ENCODE measurements at places on chromosomes 7 and 10.

DNA sequence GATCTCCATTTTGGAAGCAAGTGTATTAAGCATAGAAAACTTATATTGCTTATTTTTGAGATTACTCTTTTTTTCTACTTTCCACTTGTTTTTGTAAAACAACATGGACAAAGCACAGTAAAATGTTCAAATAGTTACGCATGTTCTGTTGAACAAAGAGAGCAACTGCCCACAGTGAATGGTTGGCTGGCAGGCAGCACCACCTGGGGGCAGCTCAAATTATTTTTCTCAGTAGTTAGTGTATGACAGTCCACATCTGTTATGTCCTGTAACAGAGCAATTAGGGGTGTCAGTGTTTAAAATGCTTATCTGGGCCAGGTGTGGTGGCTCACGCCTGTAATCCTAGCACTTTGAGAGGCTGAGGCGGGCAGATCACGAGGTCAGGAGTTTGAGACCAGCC, 46.1 kb upstream of the CACUL1 start:
- DNase-seq: no peak

GRCh38 chr10:79982861-79983260, 34.0 kb upstream of the SFTPD start:
- no peak for DNase-seq

DNA sequence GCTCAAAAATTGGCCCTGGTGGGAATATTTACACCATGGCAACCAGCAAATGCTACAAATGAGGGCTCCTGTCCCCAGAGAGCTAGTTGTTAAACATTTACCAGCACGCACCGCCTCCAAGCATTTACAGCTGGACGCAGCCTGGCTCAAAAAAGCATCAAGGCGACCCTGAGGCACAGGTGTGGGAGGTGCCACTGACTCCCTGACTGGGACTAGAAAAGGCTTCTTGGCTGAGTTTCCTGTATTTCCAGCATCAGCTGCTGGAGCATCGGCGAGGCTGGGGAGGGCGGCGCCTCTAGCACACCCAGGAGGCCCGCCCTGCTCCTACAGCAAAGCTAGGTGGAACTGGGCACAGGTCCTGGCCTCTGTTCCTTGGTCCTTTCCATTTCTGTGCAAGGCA, 43.5 kb upstream of the ZRANB1 start:
- no peak for DNase-seq

GRCh38 chr10:34498821-34499220, 316.3 kb downstream of the PARD3 start:
- DNase-seq: no peak

DNA sequence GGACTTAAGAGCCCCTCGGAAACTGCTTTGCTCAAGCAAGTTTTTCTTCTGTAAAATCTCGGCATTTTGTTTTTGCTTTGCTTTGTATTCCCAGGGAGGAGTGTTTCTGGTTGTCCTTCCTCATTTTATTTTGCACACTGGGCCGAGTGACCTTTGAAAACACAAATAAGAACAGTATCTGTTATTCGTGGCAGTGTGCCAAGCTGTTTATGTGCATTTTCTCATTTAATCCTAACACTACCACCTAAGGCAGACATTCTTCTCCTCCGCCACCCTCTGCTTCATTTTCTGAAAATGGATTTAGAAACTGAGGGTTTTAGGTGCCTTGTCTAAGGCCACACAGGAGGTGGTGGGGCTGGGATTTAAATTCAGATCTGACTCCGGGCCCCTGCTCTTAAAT, 218.5 kb downstream of the TCF7L2 start:
- no peak for DNase-seq

GRCh38 chr10:82660986-82661385, 786.0 kb downstream of the NRG3 start:
- DNase-seq: peak; percentile 56

DNA sequence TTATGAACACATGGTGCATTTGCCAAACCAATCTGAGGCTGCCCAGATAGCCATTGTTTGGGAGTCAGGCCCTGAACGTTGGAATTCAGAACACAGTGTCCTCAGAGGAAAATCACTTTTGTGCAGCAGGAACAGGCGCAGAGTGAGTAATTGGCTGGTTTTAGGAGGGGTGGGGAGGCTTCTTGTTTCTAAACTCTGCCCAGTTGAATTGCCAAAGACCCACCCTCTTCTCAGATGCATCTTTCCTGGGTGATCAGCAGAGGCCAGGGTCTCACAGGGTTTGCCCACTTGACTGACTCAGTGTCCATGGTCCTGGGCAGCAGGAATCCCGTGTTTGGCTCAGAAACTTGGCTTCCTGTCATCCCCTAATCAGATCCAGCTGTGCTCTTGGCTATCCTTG, 24.3 kb downstream of the PRLHR start:
- no peak for DNase-seq

DNA sequence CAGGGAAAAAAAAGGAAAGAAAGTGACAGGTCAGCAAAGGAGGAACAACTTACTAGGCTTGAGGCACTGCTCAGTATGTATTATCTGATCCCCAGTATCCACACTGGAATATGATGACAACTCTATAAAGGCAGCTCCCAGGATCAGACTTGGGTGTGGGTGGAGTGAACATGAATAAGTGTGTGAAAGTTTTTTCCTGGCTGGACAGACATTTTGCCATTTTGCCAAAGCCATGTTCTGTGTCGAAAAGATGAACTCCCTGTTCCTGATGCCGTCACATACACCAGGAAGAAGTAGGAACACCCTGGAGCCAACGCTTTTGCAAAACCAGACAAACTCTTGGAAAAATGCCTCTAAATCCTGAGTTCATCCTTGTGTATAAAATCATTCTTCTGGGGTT, 143.2 kb upstream of the MEOX2 start:
- DNase-seq: no peak

- no peak for DNase-seq
Observed at GRCh38 chr7:129045682-129046081, 9.2 kb downstream of the TNPO3 start.

DNA sequence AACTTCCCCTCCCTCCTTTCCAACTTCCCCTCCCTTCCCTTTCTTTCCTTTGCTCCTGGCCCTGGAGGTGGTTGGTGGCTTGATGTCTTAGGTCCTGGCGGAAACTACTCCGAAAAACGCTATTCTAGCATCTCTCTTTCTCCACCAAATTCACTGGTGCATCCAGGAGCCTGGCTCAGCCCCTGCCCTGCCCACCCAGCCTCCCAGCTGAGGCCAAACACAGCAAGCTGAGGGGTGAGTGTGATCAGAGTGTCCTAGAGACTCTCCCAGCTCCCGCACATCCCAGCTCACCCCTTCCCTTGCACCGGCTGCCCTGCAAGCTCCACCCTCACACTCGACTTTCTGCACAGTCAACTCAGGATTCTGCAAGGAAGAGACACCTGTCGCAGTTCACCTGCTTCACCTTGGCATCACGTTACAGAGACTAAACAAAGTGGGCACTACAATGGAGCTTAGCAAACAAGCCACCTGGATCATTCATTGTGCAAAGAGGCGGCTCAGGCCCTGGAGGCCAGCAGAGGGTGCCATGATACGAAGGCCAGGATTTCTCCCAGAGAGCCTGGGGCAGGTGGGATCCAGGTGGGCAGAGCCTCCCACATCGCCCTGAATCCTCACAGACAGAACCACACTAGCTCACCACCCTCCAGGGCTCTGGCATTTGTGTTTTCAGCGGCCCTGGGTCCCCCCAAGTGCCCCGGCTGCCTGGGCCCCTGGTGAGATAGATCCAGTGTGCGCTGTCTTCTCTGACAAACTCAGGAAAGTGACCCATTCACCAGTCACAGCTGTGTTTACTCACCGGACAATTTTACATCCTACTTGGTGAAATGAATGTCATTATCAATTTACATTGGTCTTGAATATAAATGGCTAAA, 169.6 kb downstream of the TCERG1L start:
- peak; percentile 93 for DNase-seq

- DNase-seq: no peak
Observed at GRCh38 chr10:93797825-93798224, 40.1 kb downstream of the LGI1 start.

- DNase-seq: no peak
Observed at GRCh38 chr10:58971796-58972491, 204.5 kb upstream of the PHYHIPL start.

- DNase-seq: no peak
Observed at GRCh38 chr10:76729346-76729745, 908.3 kb downstream of the KCNMA1 start.

DNA sequence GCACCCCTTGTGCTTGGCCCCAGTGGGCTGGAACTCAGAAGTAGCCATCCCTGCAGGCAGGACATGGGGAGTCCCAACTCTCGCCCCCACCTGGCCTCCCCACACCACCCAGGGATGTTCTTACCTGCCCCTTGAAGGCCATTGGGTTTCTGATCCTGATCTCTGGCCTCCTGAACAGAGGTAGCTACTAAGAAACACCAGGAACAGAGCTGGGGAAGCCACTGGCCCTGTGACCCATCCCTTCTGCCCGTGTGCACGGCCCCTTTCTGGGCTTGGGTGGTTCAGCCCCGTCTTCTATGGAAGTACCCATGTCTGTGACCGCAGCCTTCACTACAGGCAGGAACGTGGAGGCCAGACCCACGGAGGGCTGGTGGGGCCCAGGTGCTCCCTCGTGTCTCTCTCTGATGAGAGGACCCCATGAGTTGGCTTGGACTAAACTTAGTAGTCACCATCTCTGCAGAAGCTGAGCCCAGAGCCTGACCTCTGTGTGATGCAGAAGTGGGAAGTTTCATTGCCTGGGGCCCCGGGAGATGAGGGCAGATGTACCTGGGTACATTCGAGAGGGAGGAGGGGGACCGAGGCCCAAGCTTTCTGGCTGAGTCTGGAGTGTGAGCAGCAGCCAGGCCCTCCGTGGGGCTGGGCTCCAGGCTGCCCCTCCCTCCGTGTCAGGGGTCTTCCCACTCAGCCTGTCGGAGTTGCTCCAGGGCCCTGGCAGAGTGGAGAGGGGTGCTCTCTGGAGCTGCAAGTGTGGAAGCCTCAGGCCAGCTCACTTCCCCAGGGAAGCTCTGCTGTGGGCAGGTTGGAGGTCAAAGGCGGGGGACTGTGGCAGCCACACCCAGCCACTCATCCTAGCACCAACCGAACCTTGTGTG, 81.0 kb downstream of the MKI67 start:
- no peak for DNase-seq

DNA sequence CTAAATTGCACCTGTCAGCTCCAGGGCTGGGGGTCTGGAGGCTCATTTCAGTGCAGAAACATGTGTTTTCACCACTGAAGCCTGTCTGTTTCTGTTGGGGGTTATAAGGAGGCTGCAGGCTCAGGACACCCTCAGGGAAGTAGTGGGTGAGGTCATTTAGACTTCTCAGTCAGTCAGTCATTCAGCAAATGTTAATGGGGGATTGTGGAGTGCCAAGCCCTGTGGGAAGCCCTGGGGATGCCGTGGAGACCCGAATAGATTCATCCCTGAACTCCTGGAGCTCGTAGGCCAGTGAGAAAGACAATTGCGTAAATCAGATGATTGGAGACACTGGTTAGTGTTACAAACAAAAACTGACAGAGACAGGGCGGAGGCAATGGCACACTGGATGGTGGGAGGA, 19.2 kb downstream of the LHPP start:
- no peak for DNase-seq

DNA sequence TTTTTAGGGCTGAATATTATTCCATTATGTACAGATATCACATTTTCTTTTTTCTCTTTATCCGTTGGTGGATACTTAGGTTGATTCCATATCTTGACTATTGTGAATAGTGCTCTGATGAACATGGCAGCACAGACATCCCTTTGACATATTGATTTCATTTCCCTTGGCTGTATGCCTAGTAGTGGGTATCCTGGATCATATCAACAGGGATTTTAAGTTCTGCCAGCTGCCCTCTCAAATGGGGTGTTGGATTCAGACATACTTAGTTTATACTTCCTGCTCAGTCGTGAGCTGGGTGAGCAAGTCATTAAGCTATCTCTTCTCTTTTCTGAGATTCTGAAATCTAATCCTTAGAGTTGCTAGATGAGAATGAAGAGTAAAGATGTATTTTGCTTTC, 139.6 kb upstream of the SORCS3 start:
- DNase-seq: no peak

- no peak for DNase-seq
Observed at GRCh38 chr7:32453341-32454011, 36.7 kb downstream of the LSM5 start.

- no peak for DNase-seq
Observed at GRCh38 chr7:4727914-4728705, 46.0 kb downstream of the FOXK1 start.

DNA sequence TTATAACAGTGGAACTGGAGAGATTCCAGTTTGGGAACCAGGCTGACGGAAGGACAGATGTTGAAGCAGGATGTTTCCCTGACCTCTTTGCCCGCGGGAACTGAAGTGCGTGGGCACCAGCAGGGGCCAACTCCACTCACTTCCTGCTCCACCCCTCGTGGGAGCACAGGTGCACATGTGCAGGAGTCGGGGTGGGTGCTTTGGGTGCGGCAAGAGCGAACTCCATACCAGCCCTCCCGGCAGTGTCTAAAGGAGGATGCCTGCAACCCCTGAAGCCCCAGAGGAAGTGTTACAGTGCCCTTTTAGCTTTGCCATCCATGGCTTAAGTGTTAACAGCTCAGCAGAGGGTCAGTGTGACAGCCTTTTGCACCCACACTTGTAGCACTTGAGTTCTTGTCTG, 27.4 kb upstream of the UBE3C start:
- no peak for DNase-seq

DNA sequence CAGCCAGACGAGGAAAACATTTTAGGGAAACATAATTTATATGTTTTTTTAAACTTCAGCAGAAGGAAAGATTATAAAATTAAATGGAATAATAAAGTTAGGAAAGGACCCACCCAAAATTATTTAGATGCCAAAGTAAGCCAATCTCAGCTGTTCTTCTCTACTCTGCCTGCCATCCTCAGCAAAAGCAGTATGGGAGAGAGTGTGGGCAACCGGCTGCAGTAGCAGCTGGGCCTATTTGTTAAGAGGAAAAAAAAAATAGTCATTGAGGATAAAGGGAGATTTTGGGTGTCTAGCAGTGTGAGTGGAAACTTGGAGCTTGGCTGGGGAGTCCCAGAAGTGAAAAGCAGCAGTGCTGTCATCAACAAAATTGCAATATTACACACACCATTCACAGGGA, 15.4 kb downstream of the SEMA3E start:
- DNase-seq: no peak

DNA sequence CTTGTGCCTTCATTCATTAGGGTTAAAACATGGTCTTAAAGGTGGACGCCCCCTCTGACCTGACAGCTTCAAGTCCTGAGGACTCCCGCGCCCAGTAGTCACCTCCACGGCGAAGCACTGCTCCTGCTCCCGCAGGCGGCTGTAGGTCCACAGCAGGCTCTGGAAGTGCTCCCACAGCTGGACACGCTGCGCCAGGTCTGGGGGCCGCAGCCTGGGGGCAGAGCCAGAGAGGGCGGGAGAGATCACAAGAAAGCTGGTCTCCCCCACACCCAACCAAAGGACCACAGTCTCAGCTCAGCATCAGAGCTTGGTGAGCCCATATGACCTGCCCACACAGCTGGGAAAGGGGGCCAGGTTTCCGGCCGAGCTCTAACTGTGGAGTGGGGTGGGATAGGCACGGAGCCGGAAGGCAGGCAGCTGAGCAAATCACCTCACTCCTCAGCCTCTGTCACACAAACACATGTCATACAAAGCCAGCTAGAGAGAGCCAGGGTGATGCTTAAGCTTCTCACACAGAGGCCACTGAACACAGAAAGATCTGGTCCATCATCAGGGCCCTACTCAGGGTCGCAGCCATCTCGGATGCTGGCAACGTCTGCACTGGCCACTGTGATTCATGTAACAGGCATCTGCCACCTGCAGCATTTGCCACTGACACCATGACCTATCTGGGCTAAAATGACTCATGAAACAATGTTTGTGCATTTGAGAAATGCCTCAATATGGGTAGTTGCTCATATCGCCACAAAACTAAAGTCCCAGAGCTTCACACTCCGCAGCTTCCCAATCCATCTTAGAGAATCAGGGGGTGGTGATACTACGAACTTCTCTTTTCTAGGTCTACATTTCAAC, 12.6 kb downstream of the HPS1 start:
- no peak for DNase-seq

GRCh38 chr10:33215154-33215553, 119.3 kb downstream of the NRP1 start:
- DNase-seq: no peak
